ENCODE measurements at places on chromosomes 6 and 20.
A peak's percentile ranks its signal among the peaks of the same experiment; 100 is the strongest.

DNA sequence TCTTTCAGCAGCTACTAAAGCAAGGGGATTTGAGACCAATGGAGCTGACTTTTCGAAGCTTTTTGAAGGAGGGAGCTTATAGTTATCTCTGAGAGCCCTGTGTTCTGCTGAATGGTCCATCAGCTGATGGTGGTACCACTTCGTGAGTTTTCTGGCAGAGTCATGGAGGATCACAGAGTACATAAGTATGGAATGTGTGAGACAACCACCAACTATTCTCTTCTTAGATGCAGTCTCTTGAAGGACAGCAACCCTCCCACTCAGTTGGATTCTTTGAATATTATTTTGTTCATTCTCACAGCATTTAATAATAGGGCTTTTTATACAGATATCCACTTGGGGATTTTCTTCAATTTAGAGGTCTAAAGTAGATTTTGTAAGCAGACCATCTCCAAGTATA, 75.3 kb downstream of the ELOVL2 start:
- peak; percentile 82 for DNase-seq

GRCh38 chr20:47775841-47776240, 9.4 kb downstream of the SULF2 start:
- DNase-seq: no peak

GRCh38 chr6:144279484-144280150, 5.5 kb upstream of the UTRN start:
- DNase-seq: no peak

DNA sequence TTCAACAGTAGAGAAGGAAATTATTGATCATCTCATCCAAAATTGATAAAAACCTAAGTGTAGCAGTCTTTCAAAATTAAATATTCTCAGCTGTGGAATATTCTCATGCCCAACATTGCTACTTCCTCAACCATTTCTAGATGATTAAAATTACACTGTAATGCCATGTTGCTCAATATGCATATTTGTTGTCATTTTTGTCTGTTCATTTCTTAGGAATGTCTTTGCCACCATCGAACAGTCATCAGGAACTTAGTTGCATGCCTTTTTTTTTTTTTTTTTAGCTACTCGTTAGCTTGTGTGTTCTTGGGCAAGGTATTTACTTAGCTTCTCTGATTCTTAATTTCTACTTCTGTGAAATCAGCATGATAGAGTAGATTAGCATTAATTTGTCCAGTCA, 188.6 kb downstream of the DTNBP1 start:
- peak; percentile 84 for DNase-seq

- peak; percentile 11 for DNase-seq
Observed at GRCh38 chr20:62970307-62971210, 18.1 kb downstream of the SLC17A9 start.

DNA sequence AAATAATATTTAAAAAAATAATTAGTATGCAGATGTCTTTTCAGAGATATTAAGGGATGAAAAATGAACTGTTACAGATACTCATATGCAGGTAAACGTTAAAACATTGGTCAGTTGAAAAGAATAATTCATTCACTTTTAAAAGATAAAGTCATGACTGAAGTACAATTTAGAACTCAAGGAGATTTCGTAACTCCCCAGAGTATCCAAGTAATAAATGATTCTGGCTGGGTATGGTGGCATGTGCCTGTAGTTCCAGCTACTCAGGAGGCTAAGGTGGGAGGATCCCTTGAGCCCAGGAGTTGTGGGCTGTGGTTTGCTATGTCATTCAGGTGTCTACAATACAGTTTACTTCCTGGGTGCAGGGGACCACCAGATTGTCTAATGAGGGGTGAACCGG, 122.3 kb upstream of the TMEM181 start:
- no peak for DNase-seq

DNA sequence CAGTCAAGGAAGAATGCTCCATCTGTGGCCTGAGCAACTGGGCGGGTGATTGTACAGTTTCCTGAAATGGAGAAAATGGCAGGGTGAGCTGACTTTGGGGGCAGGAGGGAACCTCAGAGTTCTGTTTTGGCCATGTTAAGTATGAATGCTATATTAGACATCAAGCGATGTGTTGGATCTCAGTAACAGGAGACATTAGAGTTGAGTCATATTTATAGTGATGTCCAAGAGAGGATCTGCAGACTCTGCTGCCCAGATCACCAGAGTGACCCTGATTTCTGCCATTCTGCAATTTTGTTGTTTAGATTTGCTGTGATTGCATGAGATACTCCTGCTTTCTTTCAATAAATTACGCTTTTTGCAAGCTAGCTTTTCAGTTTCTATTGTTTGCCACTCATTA, 131.4 kb upstream of the ENPP5 start:
- no peak for DNase-seq

- peak; percentile 89 for DNase-seq
Observed at GRCh38 chr6:47135772-47136171, 93.6 kb upstream of the ADGRF1 start.

- no peak for DNase-seq
Observed at GRCh38 chr6:15674690-15675386, 12.0 kb upstream of the DTNBP1 start.

DNA sequence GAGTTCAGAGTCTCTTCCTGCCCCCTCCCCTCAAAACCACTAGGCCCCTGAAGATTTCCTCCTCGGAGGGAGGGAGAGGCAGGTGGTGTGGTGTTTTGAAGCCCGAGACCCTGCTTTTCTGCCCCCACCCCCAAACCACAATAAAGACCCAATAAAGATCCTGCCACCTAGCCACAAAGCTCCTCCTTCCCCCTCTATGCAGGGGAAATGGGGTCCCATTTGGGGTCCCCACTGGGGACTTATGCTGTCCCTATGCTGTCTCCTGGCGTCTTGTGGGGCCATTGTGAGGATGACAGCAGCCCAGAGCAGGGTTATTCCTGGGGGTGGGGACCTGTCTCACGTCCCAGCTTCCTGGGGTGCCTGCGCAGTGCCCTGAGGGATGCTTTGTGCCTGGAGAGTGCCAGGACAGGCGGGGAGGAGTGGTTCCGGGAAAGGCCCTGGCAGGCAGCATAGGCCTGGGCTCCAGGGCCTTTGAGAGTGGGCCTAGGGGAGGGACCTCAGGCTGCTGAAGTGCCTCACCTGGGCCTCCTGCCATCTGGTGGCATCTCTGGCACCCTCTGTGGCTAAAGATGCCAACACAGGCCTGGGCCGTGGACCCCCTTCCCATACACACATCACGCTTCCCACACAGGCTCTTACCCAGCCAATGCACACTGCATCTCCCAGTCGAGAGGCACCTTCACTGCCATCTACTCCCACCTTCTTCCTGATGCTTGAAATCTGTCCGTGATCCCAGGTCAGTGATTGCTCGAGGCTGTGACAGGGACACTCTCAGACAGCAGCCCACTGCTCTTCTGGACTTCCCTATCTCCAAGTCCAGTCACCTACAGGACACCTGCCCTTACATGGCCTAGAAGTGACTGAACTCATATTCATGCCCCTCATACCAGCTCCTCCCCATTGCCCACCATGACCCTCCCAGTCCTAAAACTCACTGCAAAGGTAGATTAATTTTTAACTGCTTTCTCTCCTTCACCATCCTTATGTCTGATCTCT, 7.9 kb upstream of the ARMC12 start:
- DNase-seq: no peak

- DNase-seq: no peak
Observed at GRCh38 chr20:48102931-48103660, 317.8 kb upstream of the SULF2 start.

- peak; percentile 91 for DNase-seq
Observed at GRCh38 chr20:53805895-53806384, 212.3 kb upstream of the ZNF217 start.

- peak; percentile 27 for DNase-seq
Observed at GRCh38 chr20:34689486-34689885, 12.6 kb upstream of the PIGU start.

GRCh38 chr6:28220257-28221133, 4.6 kb upstream of the ZSCAN9 start:
- DNase-seq: peak; percentile 42

DNA sequence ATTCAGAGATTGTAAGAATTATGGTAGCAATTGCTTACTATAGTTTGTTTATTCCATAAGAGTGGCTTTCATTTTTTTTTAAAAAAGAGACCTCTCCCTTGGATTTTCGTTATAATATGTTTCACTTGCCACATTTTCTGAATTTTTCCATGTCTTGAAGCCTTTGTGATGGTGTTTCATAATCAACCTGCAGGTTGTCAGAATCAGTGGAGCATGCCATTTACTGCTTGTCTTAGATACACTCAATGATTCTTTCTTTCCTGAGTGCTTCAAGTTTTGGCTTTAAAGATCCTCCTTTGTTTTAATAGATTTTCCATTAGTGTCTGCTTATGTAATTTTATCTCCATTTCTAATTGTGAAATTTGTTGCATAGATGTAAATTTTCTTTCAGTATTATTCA, 31.2 kb downstream of the KCNQ5 start:
- DNase-seq: no peak

GRCh38 chr6:167108278-167108677, 14.6 kb upstream of the CCR6 start:
- no peak for DNase-seq

GRCh38 chr6:35030099-35030498, 111.0 kb downstream of the TCP11 start:
- DNase-seq: no peak

- peak; percentile 30 for DNase-seq
Observed at GRCh38 chr6:107458672-107459282, 587 bp downstream of the PDSS2 start.

Data from EL (cell line).